ENCODE measurements at places on chromosomes 11 and 22. TPM values are rescaled to one million over a fixed set of nuclear protein-coding genes. Genes with fewer than 3 reads are reported as not detected.
A peak's percentile ranks its signal among the peaks of the same experiment; 100 is the strongest.

DNA sequence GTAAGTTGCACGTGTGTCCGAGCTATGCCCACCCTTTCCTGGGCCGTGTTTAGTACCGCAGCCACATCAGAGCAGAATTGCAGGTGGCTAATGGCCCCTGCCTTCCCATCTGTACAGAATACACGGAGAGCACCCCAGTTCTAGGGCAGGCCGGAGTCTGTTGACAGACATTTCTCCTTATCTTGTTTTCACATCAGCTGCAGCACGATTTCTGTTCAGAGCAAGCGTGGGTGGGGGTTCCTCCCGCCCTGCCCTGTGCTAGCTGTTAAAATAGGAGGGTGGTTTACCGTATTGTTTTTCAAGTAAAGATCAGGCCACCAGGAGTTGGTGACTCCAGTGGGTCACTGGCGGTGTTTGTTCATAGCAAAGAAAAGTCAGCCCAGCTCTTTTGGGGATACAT is 41.1 kb downstream of the UBASH3B start:
- no peak overlapping the region for H3K27ac ChIP-seq
- H3K4me1 ChIP-seq: peaks cover 9% of the 10 kb centered on the region
- no peaks in the 10 kb centered on the region for H3K36me3 ChIP-seq
- H3K4me3 ChIP-seq: no peak overlapping the region

- no peaks in the 10 kb centered on the region for H3K4me1 ChIP-seq
- H3K27ac ChIP-seq: no peak overlapping the region
- no peaks in the 10 kb centered on the region for H3K27me3 ChIP-seq
- no peak overlapping the region for H3K4me3 ChIP-seq
- DNase-seq: no peak
Measured at GRCh38 chr11:88194990-88195389, 19.7 kb upstream of the RAB38 start.

- H3K4me1 ChIP-seq: peaks cover 6% of the 10 kb centered on the region
- H3K36me3 ChIP-seq: peaks cover 6% of the 10 kb centered on the region
- DNase-seq: no peak
- H3K27ac ChIP-seq: no peak overlapping the region
- no peaks in the 10 kb centered on the region for H3K27me3 ChIP-seq
Measured at GRCh38 chr22:50502628-50503474, 4.7 kb downstream of the LMF2 start.

DNA sequence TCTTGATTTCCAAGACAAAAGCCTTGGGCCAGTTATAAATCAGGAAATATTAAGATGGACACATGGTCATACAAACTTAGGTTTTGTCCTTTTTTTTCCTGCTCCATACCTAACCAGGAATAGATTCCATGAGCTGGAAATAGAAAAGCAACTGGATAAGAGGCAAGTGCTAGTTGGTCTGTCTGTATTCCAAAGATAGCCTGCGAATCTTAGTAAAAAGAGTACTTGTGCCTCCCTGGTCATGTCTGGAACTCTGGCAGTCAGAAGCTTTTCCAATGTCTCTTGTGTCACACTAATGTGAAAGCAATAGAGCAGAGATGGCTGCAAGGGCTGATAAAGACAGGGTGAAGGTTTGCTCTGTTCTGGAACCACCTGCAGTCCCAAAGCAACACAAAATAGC is 590.2 kb upstream of the ANO5 start:
- no peak for DNase-seq
- no peaks in the 10 kb centered on the region for H3K4me1 ChIP-seq
- no peaks in the 10 kb centered on the region for H3K36me3 ChIP-seq
- H3K4me3 ChIP-seq: no peak overlapping the region
- no peak overlapping the region for H3K27ac ChIP-seq
- H3K27me3 ChIP-seq: no peaks in the 10 kb centered on the region

- peaks cover 11% of the 10 kb centered on the region for H3K36me3 ChIP-seq
- no peak overlapping the region for H3K27ac ChIP-seq
Measured at GRCh38 chr22:50403701-50404101, 60.6 kb downstream of the PPP6R2 start.

DNA sequence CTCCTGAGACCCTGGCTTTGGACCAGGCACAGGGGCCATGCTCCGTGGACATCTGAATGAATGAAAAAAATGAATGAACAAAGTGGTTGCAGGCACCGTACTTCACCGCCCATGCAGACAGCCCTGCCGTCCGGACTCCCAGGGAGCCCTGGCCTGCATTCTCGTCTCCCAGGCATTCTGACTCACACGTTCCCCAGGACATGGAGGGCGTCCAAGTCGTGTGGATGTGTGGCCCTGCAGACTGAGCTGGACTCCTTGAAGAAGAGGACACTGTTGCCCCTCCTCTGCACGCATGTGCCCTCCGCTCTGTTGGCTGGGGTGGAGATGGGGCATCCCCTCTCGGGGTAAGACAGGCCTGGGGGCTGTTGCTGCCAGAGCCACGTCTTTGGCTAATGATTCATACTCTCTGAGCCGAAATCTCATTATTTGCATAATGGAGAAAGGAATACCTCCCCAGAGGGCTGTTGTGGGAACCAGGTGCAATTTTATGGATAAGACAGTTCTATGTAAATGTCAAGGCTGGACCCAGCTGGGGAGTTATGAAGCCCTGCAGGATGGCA is 49.7 kb downstream of the RTL6 start:
- no peak overlapping the region for H3K27ac ChIP-seq
- no peaks in the 10 kb centered on the region for H3K4me1 ChIP-seq
- no peaks in the 10 kb centered on the region for H3K27me3 ChIP-seq
- no peak for DNase-seq

DNA sequence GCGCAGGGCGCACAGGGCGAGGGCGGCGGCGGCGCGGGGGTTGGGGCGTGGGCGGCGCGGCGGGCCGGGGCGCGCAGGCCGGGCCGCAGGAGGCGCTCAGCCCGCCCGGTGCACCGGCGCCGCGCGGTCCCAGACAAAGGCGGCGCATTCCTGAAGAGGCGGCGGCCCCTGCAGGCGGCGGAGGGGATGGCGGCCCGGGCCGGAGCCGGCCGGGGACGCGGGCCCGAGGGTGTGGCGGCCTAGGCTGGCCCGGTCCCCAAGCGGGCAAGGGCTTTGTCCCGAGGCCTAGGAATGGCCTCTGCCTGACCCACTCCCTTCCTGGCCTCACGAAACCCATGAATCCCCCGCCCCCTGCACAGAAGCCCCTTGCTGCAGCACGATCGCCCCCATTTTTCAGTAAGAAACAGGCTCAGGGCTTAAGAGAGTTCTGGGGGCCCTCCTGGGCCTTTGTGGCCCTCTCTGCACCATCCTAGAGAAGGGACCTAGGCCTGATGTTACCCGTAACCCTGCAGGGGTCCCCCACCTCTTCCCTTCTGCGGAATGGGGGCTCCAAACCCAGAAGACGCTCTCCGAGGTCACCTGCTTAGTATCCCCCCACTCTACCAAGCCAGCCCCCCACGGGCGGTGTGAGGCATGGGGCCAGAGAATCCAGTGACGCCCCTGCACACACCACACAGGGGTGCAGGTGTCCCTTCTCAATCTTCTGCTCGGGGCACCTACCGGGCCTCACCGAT is at the start of gene RTN4R:
TSS of gene RTN4R (minus strand) at position 40 of the 734 bp plus-strand sequence. CDS start 226 bp downstream, outside the sequence.
- H3K4me1 ChIP-seq: no peaks in the 10 kb centered on the region
- H3K4me3 ChIP-seq: peak within 1 kb of the TSS; percentile 26
- H3K27me3 ChIP-seq: no peaks in the 10 kb centered on the region
- H3K27ac ChIP-seq: no peak within 1 kb of the TSS
- no peaks in the 10 kb centered on the region for H3K36me3 ChIP-seq

- no peaks in the 10 kb centered on the region for H3K27me3 ChIP-seq
- DNase-seq: no peak
- H3K36me3 ChIP-seq: no peaks in the 10 kb centered on the region
Measured at GRCh38 chr11:19963697-19964387, 196.4 kb downstream of the DBX1 start.

- H3K4me3 ChIP-seq: no peak overlapping the region
- H3K4me1 ChIP-seq: no peaks in the 10 kb centered on the region
- no peak overlapping the region for H3K27ac ChIP-seq
- no peaks in the 10 kb centered on the region for H3K27me3 ChIP-seq
- DNase-seq: no peak
- H3K36me3 ChIP-seq: no peaks in the 10 kb centered on the region
Measured at GRCh38 chr11:84437071-84437980, 1151.2 kb upstream of the CCDC90B start.

DNA sequence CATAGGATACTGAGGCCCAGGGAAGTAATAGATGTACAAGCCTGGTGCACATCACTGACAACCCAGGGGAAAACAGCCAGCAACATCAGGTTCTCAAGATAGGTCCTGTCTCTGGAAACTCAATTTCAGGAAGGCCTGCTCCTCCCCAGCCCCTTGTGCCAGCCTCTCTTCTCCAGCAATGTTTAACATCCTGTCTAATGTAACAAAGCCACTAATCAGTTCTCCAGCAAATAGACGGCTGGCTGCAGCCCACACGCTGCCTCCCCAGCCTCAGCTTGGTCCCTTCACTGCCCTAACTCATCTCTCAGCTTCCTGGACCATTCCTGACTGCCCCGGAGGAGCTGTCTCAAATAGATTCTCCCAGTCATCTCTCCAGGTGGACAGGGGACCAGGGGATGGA is 37.8 kb downstream of the RPL27A start:
- H3K4me3 ChIP-seq: no peak overlapping the region
- no peak for DNase-seq
- no peak overlapping the region for H3K27ac ChIP-seq
- H3K27me3 ChIP-seq: no peaks in the 10 kb centered on the region
- peaks cover 45% of the 10 kb centered on the region for H3K4me1 ChIP-seq

DNA sequence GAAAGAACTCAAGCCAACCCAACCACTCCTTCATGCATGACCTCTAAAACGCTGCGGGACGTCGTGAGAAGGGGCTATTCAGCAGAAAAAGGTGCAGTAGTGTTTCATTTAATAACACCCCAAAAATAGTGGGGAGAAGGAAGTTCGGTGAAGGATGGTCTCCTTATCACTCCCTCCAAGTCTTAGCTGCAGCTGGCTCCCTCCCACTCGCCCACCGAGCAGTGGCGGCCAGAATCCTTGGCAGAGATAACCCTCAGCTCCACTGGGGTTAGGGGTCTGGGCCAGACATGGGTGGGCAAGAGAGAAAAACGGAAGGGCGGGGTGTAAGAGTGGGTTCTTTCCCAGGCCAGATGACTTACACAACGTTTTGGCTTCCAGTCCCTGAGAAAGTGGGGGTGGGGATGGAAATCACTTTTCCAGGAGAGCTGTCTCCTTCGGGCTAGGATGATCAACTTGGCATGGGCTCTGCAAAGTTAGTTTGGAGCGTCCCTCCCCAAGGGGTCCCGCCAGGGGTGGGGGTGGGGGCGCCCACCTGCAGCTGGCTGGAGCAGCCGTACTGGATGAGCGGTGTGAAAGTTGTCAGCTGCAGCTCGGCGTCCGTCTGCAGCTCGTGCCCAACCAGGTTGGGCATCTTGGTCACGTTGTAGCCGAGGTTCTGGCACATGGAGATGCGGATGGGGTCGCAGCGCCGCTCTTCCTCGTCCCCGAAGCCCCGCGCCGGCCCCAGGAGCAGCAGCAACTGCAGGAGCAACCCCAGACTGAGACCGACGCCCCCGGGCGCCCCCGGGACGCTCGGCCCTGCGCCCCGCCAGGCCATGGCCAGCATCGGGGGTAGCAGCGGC is 705 bp downstream of the FZD4 start:
- DNase-seq: peak; percentile 46
- H3K27ac ChIP-seq: peak overlapping the region; percentile 31

GRCh38 chr22:18005201-18005926 is 19.0 kb downstream of the MICAL3 start:
- no peak overlapping the region for H3K27ac ChIP-seq
- H3K36me3 ChIP-seq: no peaks in the 10 kb centered on the region
- no peaks in the 10 kb centered on the region for H3K4me1 ChIP-seq
- H3K4me3 ChIP-seq: no peak overlapping the region

DNA sequence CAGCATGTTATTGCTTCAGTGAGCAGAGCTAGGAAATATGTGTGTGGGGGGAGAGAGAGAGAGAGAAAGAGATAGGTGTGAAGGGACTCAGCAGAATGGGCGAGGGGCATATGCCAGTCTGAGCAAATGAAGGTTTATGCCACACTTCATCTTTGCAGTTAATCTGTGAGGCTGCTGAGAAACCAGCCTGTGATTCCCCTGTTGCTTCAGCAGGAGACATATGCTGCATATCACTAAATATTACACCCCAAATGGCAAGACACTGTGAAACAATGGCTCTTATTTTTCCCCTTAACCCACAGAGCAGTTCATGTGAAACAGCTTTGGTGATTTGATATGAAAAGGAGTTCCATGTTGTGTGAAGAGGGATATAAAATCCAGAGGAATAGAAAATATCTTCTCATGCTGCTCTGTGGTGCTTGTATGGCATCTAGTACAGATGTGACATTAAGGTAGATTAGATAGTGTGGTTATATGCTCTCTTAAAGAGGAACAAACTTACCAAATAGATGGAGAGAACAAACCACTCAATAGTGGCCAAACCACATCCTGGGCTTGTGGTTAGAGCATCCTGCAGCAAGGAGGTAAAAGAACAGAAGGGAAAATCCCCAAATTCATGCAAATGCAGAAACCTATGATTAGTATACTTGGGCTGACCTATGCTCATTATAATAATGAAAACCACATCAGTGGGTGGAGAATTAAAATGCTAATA is 864.2 kb downstream of the FAM181B start:
- no peaks in the 10 kb centered on the region for H3K27me3 ChIP-seq
- no peak overlapping the region for H3K4me3 ChIP-seq
- DNase-seq: no peak
- no peaks in the 10 kb centered on the region for H3K4me1 ChIP-seq
- no peak overlapping the region for H3K27ac ChIP-seq

DNA sequence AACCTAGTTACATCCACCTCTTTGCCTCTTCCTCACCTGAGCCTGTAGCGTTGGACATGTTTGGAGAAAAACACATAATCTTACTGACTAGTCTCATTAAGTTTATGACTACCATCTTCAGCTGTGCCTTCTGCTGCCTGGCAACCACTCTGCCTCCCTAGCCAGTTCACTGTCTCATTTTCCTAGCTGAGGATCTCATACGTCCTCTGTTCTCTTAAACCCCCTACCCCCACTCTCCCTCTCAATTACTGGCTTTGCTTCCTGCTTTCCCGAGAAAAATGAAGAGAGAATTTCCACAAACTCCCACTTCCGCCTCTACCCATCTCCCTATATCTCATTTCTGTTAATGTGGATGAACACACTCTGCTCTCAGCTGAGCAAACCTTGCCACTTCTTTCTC is 239.3 kb upstream of the POU2AF2 start:
- DNase-seq: no peak
- no peaks in the 10 kb centered on the region for H3K36me3 ChIP-seq
- H3K4me3 ChIP-seq: no peak overlapping the region

SSTR3 gene
- polyA plus RNA-seq: not detected

MUC6 gene
- not detected for polyA plus RNA-seq

PGM2L1 gene
- 7.9 TPM for polyA plus RNA-seq

IL18 gene
- polyA plus RNA-seq: 0.73 TPM

ZFTA gene
- 9.9 TPM for polyA plus RNA-seq

TMEM86A gene
- 2.1 TPM for polyA plus RNA-seq

XKR3 gene
- not detected for polyA plus RNA-seq
